ENCODE measurements at places on chromosomes 4 and X.

- no peak for DNase-seq
Observed at GRCh38 chrX:56728752-56729151, 291 bp upstream of the NBDY start.

DNA sequence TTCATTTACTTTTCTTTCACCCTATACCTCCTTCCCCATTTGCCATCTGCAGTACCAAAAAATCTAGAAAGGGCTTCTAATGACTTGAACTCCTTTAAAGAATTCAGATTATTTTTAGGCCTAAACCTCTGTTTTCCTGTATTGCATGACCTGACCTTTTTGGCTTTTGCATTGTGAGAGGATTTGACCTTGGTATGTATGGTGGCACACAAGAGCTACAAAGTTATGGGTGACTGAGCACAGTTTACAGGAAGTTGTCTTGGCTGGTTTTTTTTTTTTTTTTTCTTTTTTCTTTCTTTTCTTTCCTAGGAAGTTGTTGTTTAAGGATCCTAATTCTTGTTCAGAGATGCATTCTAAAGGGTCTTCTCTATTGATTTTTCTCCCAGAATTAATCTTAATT lies 32.0 kb upstream of the MTMR8 start:
- DNase-seq = no peak

- no peak for DNase-seq
Observed at GRCh38 chr4:39931441-39931901, 46.2 kb downstream of the PDS5A start.

GRCh38 chrX:123215397-123216089 lies 31.5 kb downstream of the GRIA3 start:
- no peak for DNase-seq

- no peak for DNase-seq
Observed at GRCh38 chr4:168527560-168527959, 30.7 kb downstream of the PALLD start.
